ENCODE measurements at places on chromosomes 11 and 22.
A peak's percentile ranks its signal among the peaks of the same experiment; 100 is the strongest.

GRCh38 chr11:10488121-10488933, 33.3 kb downstream of the AMPD3 start:
- DNase-seq: peak; percentile 61

GRCh38 chr11:18310800-18311340, 11.1 kb downstream of the HPS5 start:
- DNase-seq: peak; percentile 38

DNA sequence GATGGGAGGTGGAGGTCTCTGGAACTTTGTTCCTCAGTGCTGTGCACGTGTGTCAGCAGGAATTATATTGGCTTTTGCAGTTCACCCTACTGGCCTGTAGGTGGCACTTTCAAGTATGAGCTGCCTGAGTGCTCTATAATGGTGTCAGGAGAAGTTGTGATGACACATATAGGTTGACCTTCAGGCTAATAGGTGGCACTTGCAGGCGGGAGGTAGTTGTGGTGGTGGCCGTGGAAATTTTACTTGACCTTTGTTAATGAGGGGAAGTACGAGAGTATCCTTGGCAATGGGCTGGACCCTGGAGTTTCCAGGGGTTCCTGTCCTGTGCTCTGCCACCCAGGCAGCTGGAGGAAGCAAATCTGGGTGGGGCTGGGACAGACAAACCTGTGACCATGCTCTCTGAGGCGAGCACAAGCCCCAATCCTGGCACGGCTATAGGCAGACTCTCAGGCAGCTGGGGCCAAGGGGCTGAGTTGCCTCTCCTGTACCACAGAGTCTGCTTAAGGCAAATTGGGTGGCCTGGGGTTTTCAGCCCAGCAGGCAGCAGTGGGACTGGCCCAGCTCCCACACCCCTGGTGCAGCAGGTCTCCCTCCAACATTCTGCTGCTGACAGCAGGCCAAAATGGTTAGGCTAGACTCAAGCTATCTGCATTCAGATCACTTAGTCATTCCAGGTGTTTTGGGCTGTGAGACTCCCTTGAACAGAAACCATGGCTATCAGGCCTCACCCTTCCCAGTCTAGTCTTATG, 147.5 kb upstream of the CTSC start:
- peak; percentile 59 for DNase-seq

- DNase-seq: peak; percentile 13
Measured at GRCh38 chr11:128828350-128828749, 38.7 kb downstream of the KCNJ1 start.

DNA sequence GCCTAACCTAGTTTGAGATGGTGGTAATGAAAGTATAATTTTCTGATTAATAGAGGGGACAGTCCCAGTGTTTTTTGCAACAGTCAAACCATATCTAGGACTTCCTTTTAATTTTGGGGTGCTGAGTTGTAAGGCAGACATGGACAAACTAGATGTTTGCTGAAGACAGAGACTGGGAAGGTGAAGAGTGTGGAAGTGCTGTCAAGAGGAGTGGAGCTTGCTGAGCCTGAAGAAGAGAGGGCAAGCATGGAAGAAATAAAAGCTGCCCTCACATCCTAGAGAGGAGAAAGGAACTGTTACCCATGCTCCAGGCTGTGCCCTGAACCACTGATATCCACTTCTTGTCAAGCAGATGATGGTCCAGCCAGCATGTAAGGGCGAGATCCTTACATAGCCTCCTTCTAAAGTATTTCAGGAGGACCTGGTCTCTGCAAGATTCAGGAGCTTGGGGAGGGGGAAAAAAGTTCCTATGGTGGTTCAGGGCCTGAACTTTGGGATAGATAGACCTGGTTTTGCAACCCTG, 51.4 kb downstream of the PRR5L start:
- DNase-seq: no peak

DNA sequence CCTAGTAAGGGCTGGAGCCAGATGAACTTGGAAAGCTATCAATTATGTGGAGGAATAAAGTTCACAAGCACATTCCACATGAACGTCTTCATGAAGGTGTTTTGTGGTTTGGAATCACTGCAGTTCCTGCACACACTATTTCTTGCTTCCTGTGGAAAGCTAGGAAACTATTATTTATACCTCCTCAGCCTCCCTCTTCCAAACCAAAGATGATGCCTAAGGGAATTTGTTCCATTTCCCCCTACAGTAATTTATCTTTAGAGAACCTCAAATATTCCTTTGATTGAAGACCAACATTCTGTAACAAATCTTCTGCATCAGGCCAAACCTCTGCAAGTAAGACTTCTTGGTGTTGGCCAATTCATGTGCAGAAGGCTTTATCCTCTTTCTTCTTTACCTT, 115.8 kb upstream of the ARHGAP20 start:
- no peak for DNase-seq

GRCh38 chr11:11502263-11502861, 119.4 kb downstream of the GALNT18 start:
- peak; percentile 61 for DNase-seq

DNA sequence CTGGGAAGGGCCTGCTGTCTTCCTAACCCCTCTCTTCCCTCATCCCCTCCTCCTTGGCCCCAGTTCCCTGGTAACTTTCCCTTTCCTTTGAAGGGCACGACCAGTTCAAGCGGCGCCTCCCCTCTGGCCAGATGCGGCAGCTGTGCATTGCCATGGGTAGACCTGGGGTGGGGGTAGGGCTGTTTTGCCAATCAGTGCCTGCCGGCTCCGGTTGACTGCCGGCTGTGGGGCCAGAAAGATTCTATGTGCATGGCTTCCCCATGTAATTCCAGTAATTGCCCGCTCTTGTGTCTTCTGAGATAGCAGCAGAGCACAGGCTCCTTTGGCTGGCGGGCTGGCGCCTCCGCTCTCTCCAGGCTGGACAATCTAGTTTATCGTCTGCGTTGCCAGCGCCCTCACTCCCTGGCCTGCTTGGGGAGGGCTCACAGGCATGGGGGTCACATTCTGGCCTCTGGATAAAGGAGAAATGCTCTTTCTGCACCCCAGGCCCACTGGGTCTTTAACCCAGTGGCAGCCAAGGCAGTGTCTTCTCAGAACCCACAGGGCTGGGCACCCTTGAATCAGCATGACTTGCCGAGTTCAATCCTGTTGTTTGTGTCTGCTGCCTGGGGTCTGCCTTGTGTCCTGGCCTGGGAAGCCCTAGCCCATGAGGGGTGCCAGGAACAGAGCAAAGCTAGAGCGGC, 9.4 kb downstream of the SIDT2 start:
- DNase-seq: no peak

GRCh38 chr11:19432370-19433061, 191.8 kb upstream of the E2F8 start:
- peak; percentile 83 for DNase-seq

DNA sequence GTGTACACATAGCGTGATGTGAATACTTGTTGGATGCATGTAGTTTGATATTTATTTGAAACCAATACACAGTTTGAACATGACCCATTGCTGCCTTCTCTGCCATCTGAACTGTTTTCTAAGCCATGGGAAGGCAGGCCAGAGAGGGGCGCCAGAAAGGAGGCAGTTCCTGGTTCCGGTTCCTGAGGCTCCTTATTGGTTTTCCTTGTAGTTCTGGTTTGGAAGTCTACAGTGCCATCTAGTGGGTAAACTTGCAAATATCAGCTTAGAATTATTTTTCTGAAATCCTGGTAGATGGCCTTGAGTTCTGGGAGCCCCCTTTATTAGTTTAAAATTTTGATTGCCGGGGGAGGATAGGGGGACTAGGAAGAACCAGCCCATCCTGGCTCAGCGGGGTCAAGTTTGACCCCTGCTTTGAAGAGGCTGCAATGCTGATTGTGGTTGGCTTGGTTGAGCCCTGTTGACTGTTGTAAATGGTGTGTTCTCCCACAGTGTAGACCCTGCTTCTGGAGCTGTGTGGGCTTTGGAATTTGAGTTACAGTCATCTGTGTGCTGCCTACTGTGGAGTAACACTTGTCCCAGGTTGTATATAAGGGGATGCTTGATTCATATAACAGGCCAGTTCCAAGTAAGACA, 48.4 kb downstream of the GRAMD1B start:
- DNase-seq: peak; percentile 75

DNA sequence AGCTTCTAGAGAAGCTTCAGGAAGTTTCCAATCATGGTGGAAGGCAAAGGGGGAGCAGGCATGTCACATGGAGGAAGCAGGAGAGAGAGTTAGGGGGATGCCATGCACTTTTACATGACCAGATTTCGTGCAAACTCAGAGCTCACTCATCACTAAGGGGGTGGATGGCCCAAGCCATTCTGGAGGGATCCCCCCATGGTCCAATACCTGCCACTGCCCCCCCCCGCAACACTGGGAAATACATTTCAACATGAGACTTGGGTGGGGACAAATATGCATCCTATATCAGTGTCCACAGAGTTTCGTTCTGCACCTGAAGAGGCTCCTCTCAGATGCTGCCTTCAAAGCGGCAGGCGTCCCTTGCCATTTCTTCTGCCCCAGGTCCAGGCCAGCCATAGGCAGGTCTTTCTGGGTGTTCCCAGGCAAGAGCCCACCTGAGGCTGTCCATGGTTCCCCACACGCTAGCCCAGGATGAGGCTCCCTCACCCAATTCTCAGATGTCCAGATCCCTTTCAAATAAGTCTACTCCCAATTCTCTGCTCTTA, 1344.3 kb downstream of the TBC1D22A start:
- DNase-seq: no peak

- DNase-seq: no peak
Measured at GRCh38 chr11:97548280-97548679, 1158.5 kb downstream of the JRKL start.

- no peak for DNase-seq
Measured at GRCh38 chr11:130516554-130517505, 68.4 kb downstream of the ADAMTS15 start.

GRCh38 chr11:20459865-20460264, 72.3 kb downstream of the PRMT3 start:
- no peak for DNase-seq

DNA sequence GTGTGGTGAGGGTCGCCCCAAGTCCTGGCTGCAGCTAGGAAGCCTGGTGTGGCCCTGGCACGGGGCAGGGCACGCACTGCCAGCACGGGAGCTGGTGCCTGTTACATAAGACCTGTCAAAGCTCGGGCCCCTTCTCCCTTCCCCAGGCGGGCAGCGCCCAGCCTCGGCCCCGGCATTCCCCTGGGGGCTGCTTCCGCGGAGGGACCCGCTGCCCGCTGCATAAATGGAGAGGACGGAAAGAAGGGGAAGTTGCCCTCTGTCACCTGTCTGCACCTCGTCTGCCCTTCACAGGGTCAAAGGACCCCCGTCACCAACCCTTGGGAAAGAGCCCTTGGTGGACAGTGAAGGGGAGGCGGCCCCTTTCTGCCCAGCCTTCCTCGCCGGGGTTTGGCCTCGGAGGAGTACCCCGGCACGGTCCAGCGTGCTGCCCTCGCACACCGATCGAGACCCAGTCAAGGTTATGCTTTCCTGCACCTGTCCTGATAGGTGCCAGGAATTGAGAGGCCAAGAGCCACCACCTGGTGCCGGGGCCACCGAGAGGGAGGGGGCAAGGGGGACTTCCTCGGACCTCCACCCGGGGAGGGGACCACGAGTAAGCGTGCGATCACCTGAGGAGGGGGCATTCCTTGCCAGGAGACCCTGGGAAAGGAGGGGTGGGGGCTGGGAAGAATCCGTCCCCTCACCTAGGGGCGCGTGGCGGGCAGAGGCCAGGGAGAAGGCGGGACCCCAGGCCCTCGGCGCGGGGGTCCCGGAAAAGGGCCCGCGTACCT, 16.8 kb upstream of the MFRP start:
- DNase-seq: no peak

DNA sequence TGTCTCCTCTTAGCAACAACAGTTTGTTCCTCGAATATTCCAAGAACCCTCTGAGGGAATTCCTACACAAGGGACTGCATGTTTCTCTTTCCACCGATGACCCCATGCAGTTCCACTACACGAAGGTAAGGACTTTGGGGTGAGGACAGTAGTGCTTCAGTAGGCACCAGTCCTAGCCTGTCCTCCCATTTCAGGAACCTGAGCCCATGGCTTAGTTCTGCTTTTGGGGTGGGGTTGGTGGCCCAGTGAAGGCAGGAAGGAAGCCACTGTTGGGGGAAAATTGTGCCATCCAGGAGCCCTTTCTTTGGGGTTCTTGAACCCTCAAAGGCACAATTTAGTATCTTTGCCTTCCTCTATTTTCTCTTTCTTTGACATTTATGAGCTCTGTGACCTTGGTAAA, 38.2 kb downstream of the RNF141 start:
- DNase-seq: no peak

- DNase-seq: no peak
Measured at GRCh38 chr11:64794526-64794925, 8.5 kb downstream of the MAP4K2 start.

DNA sequence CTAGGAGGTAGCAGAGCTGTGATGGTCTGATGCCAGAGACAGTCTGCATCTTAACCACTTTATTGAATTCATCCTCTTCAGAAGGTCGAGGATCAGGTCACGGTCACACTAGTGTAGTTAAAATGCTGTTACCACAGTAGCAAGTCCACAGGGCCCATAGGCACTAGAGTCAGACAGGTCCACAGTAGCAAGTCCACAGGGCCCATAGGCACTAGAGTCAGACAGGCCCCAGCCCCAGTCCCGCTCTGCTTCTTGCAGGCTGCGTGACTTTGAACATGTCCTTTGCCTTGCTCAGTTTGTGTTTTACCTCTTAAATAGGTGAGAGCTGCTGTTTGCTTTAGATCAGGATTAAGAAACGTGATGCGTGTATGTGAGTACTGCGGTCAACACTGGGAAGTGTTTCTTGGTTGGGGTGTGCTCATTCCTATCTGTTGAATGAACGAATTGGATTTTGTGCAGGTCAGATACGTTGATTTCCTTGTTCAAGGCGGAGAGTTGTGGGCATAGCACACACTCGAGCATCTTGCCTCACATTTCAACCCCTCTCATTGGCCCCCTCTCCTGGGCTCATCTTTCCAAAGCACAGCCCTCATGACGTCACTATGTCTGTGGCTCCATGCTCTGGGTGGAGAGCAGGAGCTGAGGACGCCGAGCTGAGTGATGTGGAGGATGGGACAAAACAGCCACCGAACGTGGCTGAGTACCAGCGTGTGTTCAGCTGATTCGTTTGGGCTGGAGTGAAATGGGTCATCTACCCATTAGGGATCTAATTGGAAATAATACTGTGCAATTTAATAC, 191.7 kb downstream of the TBC1D22A start:
- no peak for DNase-seq

DNA sequence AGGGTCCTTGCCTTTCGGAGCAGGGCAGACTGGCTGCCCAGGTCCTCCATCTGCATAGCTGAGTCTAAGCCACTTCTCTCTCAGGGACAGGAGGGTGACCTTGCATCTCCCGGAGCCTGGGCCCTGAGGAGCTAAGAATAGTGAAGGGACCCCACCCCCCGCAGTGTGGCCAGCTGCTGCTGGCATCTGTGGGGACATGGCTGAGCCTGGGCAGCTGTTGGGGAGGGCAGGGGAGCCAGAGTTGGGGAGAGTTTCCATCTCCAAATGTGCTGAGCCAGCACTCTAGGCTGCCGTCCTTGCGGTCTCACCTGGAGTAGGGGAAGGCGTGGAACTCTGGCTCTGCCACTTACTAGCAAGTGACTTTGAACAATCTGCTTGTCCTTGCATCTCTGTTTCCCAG, 34.8 kb upstream of the SHISAL1 start:
- no peak for DNase-seq

Measured in renal cortical epithelial cell (primary cell).